NCI-H146 (cell line): ENCODE measurements at places on chromosomes 3 and 15.

GRCh38 chr3:38651153-38651789, 1.8 kb upstream of the SCN5A start:
- DNase-seq = peak; percentile 48

- no peak for DNase-seq
Observed at GRCh38 chr3:103052236-103052830, 617.5 kb downstream of the ZPLD1 start.

DNA sequence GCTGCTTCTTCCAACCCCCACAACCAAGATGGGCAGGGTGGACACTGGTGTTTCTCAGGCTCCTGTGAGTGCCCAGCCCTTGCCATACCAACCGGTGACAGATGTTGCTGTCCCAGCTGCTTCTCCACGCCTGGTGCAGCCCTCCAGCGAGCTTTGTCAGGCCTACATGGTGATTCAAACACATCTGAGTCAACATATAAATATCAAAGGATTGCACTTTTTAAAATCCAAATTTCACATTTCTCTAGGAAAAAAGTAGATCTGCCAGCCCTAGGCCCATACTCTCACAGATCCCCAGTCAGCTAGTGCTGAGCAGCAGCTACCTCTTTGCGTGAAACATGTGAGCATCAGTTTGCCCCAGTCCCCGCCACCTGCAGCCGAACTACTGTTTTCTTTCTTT, 52.7 kb downstream of the RPN1 start:
- DNase-seq = no peak

- no peak for DNase-seq
Observed at GRCh38 chr15:49855917-49856637, 235.2 kb downstream of the DTWD1 start.

DNA sequence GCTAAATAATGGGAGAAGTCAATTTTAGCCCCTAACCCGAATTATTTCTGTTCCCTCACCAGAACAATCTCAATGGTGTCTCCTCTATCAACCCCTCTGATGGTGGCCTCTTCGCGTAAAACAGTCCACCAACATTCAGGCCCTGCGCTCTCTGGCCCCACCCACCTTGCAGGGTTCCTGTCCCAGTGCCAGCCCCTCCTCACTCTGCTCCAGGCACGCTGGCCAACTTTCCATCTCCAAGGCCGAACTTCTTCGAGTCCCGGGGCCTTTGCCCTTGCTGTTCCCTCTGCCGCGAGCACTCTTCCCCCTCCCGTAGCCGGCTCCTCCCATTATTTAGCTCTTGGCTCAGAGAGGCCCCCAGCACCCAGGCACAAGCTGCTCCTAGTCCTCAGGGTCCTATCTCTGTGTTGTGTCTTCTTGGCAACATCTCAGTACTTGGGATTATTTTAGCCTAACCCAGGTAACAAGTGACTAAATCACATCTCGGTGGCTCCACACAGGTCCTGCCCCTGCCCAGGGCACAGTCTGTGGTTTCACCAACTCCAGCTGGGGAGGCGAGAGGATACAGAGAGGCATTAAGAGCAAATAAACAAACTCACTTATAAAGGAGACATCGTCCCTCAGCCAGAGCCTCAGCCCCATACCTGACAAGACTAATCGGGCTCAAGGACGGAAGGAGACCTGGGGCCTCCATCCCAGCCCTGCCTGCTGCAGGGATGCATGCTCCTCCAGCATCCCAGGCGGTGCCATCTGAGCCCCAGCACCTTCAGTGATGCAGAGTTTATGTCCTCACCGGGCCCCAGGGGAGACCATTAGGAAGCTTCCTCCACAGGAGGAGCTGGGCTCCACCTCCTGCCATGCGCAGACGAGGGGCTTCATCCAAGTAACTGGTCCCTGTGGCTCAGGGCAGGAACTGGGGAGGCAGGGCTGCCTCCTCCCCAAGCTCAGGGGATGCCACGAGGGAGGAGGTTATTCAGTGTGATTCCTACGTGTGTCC, 19.7 kb upstream of the IQSEC1 start:
- no peak for DNase-seq

- DNase-seq = no peak
Observed at GRCh38 chr3:184772667-184773272, 39.2 kb upstream of the VPS8 start.

GRCh38 chr15:73712107-73712506, 27.9 kb downstream of the CD276 start:
- no peak for DNase-seq

GRCh38 chr3:194826594-194826993, 140.9 kb downstream of the FAM43A start:
- DNase-seq = no peak

- DNase-seq = no peak
Observed at GRCh38 chr3:169268286-169268776, 395.2 kb downstream of the MECOM start.

DNA sequence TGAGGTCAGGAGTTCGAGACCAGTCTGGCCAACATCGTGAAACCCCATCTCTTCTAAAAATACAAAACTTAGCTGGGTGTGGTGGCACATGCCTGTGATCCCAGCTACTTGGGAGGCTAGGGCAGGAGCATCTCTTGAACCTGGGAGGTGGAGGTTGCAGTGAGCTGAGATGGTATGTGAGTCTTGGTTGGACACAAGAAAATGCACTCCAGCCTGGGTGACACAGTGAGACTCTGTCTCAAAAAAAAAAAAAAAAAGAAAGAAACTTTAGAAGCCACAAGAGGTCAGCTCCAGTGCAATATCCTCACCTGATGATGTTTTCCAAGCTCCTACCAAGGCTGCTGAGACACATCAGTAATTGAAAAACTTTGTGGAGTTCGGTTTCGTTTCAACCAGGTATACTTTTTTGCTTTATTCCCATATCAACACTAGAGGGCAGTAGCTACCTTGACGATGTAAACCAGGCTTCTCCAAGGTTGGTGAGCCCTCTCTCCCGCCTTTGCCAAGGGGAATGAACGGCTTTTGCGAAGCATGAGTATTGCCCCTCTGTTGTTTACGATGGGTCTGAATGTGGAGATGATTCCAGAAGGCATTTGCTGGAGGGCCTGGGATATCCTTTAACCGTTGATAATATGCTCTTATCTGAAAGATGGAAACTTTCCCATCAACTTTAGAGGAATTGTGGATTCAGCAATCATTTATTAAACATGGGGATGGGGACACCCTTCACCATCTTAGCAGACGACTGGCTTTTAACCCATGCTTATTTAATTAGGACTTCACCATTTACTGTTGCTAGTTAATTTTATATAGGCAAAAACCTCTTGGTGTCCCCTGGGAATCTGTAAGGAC, 202.8 kb downstream of the SV2B start:
- DNase-seq = peak; percentile 76

DNA sequence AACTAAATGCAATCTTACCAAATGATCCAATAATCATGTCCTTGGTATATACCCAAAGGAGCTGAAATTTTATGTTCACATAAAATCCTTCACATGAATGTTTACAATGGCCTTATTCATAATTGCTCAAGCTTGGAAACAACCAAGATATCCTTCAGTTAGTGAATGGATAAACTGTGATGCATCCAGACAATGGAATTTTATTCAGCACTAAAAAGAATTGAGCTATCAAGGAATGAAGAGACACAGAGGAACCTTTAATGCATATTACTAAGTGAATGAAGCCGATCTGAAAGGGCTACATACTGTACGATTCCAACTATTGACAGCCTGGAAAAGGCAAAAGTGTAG, 168.4 kb downstream of the PDE8A start:
- no peak for DNase-seq

DNA sequence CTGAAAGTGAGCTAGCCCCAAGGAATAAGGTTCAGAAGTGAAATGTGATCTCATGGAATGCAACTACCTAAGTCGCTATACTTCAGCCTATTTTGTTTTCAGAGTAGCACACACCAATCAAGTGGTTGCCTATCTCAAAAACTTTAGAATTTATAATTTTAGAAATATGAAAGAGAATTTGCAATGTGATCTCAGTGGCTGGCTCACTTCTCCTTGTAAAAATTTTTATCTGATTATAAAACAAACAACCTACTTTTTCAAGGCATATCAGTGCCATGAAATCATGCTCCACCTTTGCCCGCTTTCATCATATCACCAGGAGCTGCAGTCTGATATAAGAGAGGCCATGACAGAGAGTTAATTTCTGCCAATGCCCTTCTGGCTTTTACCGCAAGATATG, 47.3 kb downstream of the CLDN11 start:
- DNase-seq = no peak

DNA sequence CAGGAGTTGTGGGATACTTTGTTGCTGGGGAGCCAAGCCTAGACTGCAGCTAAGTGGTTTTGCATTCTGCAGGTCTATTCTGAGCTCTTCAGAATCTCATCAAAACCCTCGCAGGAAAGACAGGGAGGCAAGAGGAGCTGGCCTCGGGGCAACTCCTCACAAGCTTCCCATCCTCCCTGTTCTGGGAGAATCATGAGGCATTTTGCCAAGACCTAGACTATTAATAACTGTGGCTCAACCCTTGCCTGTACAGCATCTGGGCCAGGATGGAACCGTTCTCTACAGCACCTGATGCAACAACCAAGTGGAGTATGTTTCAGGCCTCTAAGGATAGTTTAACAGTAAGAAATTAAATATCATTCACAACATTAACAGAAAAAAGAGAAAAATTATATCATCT, 20.2 kb upstream of the SLC6A20 start:
- DNase-seq = no peak

DNA sequence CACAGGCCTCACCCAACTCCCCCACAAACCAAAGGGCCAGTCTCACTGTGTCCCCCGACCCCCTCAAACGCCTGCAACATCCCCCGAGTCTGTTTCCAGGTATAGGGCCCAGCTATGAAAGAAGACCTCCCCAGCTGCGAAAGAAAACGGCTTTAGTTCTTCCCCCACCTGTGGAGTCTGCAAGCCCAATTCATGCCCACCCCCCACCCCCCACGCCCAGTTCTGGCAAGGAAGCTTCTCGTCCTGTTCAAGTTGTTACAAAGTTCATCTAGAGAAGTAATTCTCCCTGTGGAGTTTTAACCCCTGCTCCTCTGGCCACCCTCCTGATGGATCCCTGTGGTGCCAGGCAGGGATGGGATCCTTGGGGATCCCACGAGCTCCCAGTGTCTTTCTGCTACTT, 54.4 kb downstream of the CCDC66 start:
- DNase-seq = no peak

DNA sequence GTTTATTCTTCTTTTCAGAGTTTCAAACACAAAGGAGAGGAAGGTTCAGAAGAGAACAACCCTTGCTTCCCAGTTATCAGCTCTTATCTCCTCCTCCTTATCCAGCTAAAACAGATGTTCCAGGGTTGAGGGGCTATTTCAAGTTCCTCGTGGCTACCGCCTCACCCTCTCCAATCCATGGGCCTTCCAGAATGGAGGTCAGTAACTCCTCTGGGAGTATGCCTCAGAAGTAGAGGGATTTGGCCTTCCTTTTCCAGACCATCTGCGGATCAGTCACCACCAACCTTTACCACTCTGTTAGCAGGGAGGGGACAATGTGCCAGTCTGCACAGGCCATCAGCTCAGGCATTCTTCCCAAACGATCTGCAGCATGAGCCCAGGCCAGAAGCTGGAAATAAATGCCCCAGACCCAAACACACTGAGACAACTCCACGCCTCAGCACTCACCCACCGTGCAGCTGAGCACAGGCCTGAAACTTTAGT, 14.8 kb downstream of the HTR3C start:
- no peak for DNase-seq

DNA sequence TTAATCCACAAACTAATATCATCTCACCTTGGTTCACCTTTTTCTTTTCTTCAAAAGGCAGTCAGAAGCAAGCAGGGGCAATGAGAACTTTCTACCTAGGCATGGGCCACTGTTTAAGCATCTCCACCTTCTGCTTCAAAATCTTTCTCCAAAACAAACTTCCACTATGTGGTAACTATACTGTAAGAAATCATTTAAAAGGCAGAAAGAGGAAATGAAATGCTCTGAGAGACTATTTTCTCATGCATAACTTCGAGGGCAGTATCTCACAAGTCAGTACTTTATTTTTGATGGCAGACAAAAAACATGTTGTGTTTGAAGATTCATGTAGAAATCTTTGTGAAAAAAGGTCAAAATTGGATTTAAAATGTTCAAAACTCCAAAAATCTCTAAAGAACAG, 419.7 kb downstream of the ZBTB20 start:
- DNase-seq = no peak

DNA sequence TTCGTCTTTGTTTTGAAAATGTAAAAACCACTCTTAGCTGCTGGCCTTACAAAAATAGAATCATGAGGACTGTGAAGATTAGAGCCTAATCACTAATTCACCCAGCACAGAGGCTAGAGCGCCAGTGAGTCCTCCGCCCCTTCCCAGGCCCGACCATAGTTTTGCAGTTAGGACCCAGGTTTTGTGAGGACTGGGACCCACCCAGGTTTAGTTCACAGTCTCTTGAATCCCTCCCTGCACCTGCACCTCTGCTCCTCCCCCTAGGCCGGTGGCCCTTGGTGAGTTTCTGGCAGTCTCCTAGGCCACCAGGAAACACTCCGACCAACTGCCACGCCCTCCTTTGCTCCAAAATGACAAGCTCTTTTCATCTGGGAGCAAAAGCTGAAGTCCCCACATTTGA, 136.0 kb upstream of the CCDC54 start:
- DNase-seq = no peak
